ENCODE measurements at places on chromosomes 13 and 19.

- DNase-seq: no peak
Observed at GRCh38 chr19:14198384-14199376, 7.3 kb downstream of the ADGRL1 start.

- DNase-seq: no peak
Observed at GRCh38 chr13:51348069-51348967, 8.8 kb downstream of the SERPINE3 start.

- DNase-seq: no peak
Observed at GRCh38 chr13:22800526-22801401, 380.0 kb upstream of the SGCG start.

DNA sequence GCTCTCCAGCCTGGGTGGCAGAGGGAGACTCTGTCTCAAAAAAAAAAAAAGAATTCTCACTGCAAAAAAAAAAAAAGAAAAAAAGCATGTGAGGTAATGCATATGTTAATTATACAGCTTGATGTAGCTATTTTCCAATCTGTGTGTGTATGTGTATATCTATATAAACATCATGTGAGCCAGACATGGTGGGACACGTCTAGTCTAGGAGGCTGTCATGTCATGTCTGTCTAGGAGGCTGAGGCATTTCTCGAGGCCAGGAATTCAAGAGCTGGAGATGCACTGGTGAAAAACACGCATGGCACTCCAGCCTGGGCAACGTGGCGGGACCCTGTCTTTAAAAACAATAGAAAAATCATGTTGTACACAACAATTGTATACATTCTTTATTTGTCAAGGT lies 6.9 kb upstream of the SBK3 start:
- no peak for DNase-seq

Measured in NCI-H774 (cell line).